IPS DF 19.7 (cell line): ENCODE measurements at places on chromosomes 7 and 10.

GRCh38 chr10:25390733-25391132 lies 215.9 kb downstream of the GPR158 start:
- no peak for DNase-seq

DNA sequence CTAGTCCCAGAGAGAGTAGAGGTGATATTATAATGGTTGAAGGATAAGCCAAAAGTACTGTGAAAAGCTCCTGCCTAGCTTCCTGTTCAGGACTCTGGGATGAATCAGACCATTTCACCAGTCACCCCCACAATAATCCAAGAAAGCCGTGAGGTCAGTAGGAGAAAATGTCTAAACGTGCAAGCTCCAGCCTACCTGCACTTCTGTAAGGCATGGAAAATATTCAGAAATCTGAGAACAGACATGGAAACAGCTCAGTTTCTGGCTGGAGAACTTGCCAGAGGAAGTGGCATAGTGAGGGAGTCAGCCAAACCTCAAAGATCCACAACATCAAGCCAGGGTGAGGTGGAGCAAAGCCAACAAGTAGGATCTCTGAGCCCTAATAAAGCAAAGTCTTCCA lies 58.2 kb downstream of the ELAPOR2 start:
- DNase-seq = no peak

DNA sequence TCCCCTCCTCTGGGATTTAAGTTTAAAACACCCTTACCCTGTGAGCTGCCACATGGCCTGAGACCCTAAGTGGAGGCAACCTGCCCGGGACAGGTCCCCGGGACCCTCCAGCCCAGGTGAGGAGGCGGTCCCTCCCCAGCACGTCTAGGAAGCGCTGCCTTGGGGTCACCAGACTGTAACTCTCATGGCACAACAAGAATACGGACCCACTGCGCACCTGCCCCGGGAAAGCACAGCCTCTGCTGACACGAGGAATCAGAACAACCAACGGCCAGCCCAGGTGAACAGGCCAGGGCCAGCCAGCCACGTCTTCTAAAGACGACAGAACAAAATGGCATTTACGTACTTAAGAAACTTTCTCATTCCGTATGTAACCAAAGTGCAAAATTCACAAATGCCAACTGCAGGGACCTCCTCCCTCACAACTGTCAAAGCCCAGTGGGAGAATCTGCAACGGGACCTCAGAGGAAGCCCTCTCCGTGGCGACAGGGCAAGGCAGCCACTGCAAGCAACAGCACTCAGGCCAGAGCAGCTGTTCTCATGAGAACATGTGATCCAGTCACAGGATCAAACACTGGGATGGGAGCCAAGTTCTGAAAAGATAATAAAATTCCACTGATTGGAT lies 208.4 kb downstream of the DIP2C start:
- DNase-seq = no peak

DNA sequence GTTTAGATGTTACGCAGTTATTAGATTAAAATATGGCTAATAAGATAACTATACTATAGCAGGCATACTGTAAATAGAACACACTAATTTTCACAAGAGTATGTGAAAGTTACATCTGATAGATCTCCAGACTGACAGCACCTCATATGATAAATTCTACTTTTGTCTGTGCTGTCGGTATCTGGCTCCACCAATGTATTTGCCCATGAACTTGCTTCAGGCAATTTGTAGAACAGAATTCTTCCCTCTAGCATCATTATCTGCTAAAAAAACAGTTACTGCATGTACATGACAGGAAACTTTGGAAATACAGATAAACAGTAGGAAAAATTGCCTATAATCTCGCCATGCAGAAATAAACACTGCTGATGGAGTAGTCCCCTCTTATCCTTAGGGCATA lies 137.7 kb downstream of the WNT2 start:
- DNase-seq = no peak

GRCh38 chr7:37730501-37730900 lies 46.9 kb downstream of the GPR141 start:
- DNase-seq = no peak

DNA sequence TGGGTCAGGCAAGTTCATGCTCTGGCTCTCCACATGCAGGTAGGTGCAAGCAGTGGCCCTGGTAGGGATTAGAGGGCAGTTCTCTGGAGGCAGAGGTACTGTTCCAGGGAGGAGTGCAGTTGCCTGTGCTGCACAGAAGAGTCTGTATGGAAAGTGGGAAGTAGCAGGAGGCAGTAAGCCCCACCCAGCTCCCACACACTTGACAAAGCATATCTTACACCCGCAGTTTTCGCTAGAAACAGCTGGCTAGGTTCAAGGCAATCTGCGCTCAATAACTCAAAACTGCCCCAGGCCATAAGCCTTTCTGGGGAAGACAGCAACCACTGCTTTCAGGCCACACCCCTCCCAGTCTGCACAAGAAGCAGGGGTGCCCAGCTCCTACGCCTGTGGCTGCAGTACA lies 33.1 kb upstream of the ARMC3 start:
- no peak for DNase-seq

GRCh38 chr7:81236560-81236959 lies 317.7 kb upstream of the SEMA3C start:
- no peak for DNase-seq

DNA sequence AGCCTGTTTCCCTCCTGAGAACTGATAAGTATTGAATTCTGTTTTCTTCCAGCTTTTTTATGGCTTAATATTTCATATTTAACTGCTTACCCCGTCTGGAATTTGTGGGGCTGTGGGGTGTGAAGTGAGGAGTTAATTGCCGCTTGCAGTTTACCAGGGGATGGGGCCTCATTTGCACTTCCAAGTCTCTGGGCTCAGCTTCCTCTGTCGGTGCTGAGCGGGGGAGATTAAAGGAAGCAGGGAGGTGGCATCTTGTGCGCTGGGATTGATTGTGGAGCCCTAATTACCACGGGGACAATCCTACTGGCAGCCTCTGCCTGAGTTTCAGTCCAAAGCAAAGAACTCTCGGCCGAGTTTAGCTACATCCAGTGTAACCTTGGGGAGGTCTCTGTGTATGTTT lies 33.4 kb downstream of the ELFN1 start:
- no peak for DNase-seq

DNA sequence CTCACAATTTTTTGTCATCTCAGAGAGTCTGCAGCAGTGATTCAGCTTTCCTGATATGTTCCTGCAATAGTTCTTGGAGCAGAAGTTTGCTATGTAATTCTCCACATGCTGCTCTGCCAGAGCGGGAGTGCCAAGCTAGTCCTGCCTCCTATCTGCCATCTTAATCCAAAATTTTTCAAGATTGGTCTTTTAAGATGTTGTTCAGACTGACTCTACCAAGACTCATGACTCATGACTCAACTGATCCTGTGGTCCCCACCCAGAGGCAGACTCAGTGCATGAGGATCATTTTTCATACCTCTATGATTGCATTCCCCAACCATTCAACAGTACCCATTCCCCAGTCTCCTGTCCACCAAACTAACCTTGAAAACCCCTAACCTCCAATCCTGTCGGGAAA lies 470.8 kb downstream of the INHBA start:
- DNase-seq = no peak
